ENCODE measurements at places on chromosomes 5 and 9.

GRCh38 chr9:7756088-7756487, 43.5 kb downstream of the DMAC1 start:
- no peak for DNase-seq

- DNase-seq, result no peak
Observed at GRCh38 chr5:150605546-150605945, 34.9 kb upstream of the SYNPO start.

- DNase-seq, result no peak
Observed at GRCh38 chr5:124669956-124670721, 76.3 kb downstream of the ZNF608 start.

DNA sequence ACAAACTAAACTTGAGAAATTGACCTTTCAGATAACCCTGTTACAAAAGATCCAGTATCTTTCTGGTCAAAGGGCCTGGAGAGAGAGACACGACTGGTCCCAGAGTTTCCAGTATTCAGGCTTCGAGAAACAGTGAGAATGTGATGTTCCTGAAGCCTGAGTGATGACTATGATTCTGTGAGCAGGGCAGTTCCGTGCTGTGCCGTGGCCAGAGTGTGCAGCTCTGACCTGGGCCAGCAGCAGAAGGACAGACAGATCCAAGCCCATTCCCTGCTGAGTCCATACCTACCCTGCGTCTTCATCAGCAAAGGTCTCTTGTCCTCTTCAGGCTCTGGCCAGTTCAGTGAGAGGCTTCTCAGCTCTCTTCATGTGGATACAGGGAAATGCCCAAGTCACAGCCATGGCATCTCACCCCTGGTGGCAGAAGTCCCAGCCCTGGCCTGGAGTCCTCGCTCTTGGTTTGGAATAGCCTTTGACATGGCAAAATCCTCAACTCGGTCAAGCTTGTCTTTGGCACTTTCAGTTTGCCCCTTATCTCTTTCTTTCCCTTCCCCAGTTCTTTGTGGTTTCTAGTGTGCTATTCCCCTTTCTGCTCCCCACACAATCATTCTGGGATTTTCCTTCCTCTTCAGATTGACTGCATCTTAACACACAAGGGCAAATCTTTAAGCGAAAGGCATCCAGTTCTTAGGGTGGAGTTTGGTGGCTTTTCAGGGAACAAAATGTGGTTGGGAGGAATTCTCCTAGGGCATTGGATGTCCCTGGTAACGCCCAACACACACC, 107.7 kb downstream of the LIFR start:
- no peak for DNase-seq

- DNase-seq, result no peak
Observed at GRCh38 chr5:34598177-34598794, 57.8 kb upstream of the RAI14 start.

GRCh38 chr5:73514418-73514817, 16.2 kb downstream of the BTF3 start:
- DNase-seq, result peak; percentile 92

- no peak for DNase-seq
Observed at GRCh38 chr9:107945961-107946360, 456.4 kb upstream of the KLF4 start.

DNA sequence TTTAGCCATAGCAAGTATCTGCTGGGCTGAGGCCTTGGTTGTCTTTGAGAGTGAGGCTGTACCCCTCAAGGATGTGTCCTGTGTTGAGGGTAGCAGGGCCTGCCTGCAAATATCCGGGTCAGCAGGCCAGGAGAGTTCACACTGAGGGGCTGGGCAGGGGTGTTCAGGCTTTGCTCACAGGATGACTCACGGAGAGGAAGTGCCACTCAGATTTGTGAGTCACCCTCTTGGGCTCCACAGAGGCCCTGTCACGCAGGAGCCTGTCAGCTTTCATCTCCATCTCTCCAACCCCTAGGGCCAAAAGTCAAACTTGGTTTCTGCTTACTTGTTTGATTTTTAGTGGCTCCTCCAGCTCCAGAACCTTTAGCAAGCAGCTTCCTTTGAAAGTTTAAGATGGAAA, 211.5 kb downstream of the SEC61B start:
- no peak for DNase-seq

DNA sequence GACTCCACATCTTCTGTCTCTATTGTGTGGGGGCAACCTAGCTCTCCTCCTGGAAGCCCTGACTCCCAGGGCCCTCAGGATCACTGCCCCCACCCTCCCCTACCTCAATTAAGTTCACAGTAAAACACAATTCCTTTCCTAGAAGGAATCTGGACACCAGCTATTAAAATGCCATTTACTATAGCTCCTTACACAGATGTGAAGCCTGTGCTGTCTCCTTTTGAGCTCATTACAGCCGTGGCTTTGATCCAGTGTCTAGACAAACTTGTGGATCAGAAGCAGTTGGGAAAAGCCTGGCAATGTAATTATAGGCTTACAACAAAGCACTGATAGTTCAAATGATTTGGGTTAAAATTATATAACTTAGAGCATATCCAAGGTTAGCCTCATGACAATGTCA, 107.0 kb upstream of the SMIM23 start:
- no peak for DNase-seq

GRCh38 chr5:136212252-136212721, 19.3 kb upstream of the SMIM32 start:
- DNase-seq, result peak; percentile 35

DNA sequence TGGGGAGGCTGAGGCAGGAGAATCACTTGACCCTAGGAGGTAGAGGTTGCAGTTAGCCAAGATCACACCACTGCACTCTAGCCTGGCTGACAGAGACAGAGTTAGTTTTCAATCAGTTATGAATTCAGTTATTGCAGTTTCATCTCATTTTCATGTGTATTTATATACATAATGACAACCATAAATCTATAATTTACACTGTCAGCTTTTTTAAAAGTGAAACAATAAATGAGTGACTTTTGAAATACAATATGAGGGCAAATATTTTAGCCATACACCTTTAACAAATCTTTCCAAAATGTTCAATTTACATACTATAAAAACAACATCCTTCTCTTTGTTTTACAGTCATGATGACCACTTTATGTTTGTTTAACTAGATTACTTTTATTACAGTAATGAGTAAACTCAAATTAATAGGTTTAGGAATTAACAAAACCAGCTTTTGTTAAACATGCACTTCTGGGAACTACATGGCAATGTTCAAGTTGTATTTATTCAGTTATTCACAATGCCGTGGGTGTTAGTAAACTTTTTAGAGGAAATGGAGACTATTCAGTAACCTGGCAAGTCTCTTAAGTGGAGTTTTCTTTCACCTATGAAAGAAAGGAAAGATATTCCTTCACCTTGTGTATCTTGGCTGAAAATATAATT, 12.7 kb downstream of the TYRP1 start:
- DNase-seq, result no peak

GRCh38 chr9:16252616-16253015, 617.9 kb downstream of the BNC2 start:
- no peak for DNase-seq

GRCh38 chr9:4192450-4192849, 107.4 kb downstream of the GLIS3 start:
- no peak for DNase-seq

GRCh38 chr5:95177456-95177855, 107.4 kb downstream of the MCTP1 start:
- DNase-seq, result no peak

DNA sequence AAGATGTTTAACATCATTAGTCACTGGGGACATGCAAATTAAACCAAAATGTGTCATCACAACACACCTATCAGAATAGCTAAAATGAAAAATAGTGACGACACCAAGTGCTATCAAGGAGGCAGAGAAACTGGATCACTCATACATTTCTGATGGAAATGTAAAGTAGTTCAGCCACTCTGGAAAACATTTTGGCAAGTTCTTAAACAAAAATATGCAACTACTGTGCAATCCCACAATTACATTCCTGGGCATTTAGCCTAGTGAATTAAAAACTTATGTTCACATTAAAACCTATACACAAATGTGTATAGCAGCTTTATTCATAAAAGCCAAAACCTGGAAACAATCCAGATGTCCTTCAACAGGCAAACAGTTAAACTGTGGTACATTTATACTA, 53.1 kb downstream of the SVEP1 start:
- no peak for DNase-seq

- no peak for DNase-seq
Observed at GRCh38 chr5:36156619-36157018, 4.7 kb downstream of the SKP2 start.

- no peak for DNase-seq
Observed at GRCh38 chr5:72149742-72150141, 42.5 kb downstream of the MAP1B start.

DNA sequence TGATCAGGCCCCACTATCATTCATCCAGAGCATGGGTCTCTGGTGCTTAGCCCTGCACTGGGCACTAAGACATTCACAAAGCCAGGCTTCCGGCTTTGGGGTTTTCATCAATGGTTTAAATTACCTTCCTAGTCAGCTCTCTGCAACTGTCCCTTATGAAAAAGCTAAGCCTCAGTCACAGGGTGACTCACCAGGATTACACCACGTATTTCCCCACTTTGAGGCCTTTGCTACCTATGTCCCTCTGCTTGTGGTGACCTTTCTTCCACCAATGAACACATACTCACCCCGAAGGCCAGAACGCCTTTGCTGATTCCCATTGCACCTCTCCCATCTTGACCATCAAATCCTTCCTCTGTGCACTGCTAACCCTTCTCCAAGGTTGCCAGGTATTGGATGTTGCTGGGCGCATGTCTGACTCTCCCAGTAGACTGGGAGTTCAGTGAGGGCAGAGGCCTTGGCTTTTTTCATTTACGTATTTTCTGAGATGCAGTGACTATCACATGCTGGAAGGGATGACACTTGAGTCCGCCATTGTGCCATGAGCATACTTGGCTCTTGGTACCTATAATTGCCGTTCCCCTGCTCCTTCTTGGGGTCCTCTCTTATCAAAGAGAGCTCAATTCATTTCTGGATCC, 58.7 kb upstream of the TNFSF8 start:
- DNase-seq, result no peak

DNA sequence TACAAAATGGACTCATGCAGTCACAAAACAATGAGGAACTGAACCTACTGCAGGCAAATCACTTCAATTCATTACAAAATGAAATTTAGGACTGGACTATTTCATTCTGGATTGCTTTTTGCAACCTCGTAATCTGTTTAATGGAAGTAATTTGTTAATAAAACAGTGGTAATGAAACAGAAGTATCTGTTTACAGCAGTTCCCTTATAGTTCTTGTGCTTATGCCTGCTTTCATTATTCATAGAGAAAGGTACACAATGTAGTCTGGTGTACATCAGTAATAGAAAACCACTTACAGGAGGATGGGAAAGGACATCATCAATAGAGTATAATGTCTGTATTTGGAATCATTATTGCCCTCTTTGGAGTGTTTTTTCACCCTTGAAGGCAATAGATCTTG, 389.2 kb upstream of the NUDT12 start:
- DNase-seq, result no peak

DNA sequence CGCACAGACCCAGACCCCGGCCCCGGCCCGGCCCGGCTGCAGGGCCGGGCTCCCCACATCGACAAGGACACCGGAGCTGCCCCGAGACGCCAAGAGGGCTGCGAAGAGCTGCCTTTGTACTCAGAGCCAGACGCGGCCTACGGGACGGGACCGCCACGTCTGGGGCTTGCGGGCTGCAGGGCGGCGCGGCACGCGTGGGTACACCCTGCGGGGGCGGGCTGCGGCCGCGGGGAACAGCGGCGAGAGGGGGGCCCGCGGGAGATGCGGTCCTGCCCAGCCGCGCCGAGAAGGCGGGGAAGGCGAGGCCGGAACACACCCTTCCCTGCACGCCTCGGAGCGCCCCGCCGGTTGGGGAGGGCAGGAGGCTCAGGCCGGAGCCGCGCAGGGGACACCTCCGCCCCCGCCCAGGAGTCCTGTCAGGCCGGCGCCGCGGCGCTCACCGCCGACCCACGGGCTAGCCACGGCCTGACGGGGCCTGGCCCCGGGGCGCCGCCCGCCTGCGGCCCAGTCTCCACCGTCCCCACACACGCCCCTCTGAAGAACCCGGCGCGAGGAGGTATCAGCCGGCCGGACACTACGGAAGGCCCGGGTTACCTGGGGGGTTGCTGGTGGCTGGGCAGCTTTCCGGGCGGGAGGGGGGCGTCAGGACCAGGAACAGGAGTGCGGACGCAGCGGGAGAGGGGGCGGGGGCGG, 478 bp downstream of the RAB14 start:
- no peak for DNase-seq

DNA sequence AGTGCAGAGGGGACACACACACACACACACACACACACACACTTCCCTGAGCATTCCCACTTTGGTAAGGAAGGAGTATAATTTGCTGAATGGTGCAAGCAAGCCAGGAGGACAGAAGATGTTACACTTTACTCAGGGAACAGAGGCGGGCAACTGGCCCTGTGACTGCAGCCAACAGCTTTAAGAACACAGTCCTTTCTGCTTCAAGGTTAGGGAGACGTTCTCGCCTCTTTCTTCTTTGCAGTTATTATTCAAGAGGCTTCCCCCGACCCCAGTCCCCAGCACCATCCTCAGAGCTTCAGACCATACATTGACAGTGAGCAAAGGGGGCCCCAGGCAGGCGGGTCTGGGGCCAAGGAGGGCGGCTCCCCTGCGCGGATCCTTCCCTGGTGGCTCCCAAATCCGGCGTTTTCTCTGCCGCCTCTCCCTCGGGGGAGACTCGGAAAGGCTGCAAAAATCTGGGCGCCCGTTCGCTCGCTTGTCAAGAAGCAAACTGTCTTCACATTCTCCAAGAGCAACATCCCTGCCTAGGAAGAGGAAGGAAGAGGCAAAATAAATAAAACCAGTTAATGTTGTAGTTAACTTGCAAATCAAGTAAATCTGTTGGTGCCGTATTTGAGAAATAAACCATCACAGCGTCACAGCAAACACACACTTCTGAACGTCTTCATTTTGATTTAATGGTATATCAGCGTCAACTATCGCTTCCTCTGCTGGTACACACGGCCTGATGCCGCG, 3.8 kb upstream of the LHX2 start:
- DNase-seq, result no peak

GRCh38 chr9:101429736-101430135, 5.8 kb downstream of the ALDOB start:
- DNase-seq, result no peak

- no peak for DNase-seq
Observed at GRCh38 chr5:74279244-74279643, 361.3 kb downstream of the ENC1 start.

GRCh38 chr5:154365823-154366222, 80.0 kb upstream of the SAP30L start:
- DNase-seq, result no peak

GRCh38 chr5:175120412-175120811, 323.6 kb downstream of the DRD1 start:
- DNase-seq, result no peak

- DNase-seq, result no peak
Observed at GRCh38 chr9:19967216-19967887, 178.5 kb upstream of the SLC24A2 start.

DNA sequence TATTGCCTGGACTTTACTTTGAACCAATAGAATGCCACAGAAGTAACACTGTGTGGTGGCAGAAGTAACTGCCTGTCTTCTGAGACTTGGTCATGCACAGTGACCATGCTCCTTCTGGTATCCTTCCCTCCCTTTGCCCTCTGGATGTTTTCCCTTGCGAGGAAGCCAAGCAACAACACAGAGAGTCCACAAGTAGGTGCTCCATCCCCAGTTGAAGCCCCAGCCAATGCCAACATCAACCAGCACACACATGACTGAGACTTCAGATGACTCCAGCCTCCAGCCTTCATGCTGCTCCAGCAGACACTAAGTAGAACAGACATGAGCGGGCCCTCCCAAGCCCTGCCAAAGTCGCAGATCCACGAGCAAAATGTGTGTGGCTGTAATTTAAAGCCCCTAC, 129.6 kb downstream of the EPB41L4A start:
- no peak for DNase-seq

- no peak for DNase-seq
Observed at GRCh38 chr9:132698989-132699388, 28.7 kb downstream of the GTF3C4 start.

- no peak for DNase-seq
Observed at GRCh38 chr5:41921874-41922273, 3.2 kb upstream of the FBXO4 start.
